Stimulated activated CD4-positive, alpha-beta T cell treated with anti-CD3 and anti-CD28 coated beads, Interleukin-12 subunit alpha, Interleukin-12 subunit beta, amount 100 ng/mL, for 48 hours (primary cell): ENCODE measurements at places on chromosomes 5 and 9.

DNA sequence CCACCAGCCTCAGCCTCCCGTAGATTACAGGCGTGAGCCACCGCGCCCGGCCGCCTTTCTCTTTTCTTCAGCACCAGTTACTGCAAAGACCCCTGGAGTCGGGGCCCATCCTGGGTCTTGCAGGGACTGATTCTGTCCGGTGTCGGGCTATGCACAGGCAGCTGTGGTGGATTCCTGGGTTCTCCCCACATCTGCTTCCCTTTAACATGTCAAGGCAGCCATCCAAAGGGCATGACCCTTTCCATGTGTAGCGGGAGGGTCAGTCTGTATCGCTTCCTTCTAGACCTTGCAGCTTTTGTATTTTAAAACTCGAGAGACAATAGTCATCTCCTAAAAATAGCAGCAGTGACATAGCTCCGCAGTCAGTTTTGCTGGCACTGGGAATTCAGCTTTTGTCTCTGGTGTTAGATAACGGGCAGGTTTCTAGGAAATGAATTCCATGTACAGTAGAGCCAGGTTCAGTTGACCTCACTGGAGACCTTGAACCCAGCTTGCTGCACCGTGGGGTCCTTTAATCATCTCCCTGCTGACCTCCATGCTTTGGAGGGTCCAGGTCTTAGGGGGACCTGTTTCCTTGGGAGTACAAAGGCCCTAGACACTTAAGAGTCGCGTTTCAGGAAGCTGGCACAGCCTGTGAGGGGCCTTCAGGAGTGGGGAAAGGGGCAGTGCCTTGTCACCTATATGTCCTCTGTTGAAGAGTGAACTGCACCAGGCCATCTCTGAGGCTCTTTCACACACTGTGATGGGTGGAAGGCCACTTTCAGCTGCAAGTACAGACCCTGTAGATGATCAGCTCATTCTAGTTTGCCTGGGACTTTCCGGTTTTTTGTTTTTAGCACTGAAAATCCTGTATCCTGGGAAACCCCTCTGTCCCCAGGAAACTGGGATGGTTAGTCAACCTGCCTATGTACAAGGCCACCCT, 13.8 kb downstream of the ANKRD33B start:
- no peak for DNase-seq

- no peak for DNase-seq
Observed at GRCh38 chr5:138631096-138631928, 56.1 kb upstream of the HSPA9 start.

- DNase-seq = no peak
Observed at GRCh38 chr5:140075371-140075770, 32.3 kb upstream of the NRG2 start.

GRCh38 chr5:176360894-176361436, 599 bp downstream of the KIAA1191 start:
- DNase-seq = no peak

DNA sequence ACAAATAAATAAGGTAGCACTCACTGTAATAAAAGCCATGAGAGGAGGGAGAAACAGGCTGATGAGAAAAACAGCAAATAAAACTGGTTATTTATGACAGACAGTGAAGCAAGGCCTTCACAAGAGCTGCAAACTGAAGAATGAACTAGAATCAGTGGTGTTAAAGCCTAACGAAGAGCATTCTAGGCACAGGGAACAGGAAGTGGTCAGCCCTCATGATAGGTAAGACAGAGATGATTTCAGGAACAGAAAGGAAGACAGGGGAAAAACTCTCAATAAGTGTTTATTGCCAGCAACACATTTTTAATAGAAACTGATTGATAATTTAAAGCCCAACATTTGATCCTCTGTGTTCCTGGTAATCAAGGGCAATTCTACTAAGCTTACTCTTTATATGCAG, 124.5 kb downstream of the EDIL3 start:
- DNase-seq = no peak

GRCh38 chr9:114025760-114026159, 52.3 kb downstream of the AMBP start:
- no peak for DNase-seq

GRCh38 chr5:133814152-133814551, 154.3 kb downstream of the C5orf15 start:
- DNase-seq = no peak

DNA sequence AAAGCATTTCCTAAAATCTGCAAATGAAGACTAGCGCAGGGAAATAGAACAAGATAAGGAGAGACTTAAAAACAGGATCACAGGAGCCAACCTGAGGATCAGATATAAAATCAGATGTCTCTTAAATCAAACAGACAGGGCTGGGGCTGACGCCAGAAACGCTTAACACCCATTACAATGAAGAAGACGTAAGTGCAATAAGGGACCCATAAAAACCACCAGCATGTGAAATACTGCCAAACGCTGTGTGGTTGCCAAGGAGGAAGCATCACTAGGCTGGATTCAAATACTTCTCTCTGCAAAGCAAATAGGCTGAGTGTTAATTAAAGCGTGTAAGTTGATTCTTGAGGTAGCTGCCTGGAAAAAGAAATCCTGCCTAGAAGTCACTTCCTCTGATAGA, 74.4 kb upstream of the ATP10B start:
- DNase-seq = no peak

DNA sequence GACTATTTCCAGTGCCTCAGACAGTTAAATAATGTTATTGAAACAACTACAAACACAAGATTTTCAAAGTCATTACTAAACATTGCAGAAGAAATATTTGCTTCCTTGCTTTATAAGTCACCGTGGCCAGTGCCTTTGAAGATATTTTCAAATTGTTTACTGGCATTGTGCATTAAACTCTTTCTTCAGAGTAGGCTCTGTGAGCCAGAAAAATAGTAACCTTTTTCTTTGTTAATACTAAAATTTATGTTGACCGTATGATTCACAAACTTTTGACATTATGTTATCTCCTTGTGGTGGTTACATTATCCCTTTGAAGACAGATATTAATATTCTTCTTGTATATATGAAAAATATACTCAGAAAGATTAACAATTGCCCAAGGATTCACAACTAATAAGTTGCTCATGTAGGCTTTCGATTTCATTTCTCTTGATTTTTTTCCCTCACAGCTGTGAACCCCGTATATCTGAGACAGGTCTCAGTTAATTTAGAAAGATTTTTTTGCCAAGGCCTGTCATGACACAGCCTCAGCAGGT, 140.1 kb downstream of the NR3C1 start:
- no peak for DNase-seq

DNA sequence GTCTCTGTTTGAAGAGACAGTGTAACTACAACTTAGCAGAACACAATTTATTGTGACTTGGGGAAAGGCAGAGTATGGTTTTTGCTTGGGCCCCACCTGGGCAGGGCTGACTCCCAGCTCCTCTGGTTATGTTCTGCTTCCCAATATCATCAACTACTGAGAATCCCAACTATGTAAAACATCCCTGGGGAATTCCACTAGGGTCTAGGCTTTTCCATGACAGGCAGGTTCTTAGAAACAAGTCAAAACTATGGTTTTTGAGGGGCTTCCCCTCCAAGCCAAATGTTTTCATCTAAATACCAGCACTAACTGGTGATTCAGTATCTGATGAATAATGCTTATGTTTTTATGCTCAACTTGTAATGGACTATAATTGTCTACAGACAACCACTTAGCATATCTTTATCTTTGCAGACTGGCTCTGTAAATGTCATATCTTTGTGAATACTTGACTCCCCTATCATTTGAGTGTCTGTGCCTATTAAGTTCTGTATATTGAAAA, 409.5 kb downstream of the PDE4D start:
- no peak for DNase-seq

GRCh38 chr9:97855486-97855875, 2.5 kb downstream of the FOXE1 start:
- DNase-seq = no peak

DNA sequence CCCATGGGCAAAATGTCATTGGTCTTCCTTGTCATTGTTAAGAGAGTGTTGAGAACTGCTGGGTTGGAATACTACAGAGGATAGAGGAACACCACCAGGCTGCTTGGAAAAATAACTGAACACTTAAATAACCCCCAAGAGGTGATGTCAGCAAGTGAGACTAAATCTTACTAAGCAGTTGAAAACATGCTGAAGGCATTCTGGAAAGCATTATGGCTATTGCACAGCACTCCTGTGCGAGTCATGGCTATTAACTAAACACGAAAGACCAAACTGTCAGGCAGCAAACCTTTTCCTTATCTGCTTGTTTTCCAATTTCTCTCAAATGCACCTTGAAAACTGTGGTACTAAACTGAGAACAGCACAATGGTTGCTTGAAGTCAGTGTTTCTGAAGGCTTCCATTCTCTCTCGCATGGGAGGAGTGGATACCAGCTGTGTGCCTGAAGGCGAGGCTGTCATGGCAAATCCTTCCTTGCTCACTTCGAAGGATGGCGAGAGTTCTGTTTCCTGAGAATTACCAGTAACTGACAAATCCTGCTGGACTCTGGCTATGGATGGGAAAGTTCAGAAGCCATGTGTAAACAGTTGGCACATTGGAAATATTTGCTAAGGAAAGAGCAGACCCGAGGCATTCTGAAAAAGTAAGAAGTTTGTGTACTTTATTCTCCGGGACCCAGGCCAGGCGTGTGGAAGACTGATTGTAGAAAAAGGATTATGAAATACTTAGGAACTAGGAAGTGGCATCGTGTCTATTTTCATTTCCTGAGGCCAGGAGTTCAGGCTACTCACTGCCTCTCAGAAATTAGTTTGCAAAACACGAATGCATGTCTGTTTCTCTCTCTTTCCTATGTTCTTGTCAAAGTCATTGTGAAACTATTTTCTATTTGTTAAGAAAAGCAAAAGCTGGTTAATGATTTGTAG, 182.1 kb downstream of the DMRT2 start:
- DNase-seq = no peak

DNA sequence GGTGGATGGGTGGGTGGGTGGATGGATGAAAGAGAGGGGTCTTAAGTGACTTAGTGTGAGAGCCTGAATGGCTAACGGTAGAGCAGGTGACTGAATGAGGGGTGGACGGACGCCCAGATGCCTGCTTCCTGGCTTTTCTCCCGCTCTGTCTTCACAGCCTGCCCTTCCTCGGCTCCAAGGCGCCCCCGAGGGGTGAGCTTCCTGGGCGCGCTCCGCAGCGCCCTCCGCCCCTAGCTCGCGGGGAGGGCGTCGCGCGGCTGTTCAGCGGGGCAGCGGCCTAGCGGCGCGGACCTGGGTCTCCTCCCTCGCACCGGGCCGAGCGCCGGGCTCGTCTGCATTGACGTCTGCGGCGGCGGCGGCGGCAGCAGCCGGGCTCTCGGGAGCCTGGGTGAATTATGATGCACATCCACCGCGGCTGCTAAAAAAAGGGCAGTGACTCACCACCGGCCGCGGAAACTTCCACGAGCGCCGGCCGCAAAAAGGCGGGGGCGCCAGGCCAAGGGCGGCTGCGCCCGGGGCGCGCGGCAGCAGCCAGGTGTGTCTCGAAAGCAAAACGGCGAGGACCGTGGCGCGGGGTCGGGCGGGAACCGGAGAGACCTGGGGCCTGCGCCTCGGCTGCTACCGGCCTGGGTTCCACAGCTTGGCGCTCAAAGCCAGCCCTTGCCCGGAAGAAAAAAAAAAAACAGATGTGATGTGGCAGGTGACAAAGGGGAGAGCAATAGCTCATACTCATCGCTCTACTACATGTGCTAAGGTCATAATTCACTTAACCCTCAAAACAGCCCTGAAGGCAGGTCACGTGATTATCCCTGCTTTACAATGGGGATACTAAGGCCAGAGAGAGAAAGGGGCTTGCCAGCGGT, 143.0 kb upstream of the ADRA1B start:
- peak; percentile 75 for DNase-seq

DNA sequence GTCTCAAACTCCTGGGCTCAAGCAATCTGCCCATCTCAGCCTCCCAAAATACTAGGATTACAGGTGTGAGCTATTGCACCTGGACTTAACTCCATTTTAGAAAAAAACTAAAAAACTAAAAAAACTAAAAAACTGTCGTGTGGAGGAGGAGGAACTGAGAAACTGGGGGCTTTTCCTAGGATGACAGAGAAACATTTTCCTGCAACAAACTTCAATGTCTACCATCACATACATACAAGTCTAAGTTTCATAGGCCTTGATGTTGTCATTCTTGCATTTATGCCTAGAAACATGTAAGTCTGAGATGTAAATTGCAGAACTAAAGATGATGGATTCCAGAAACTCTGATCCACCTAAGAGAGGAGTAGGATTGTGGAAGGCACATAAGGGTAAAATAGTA, 556.8 kb downstream of the RAB3C start:
- no peak for DNase-seq

GRCh38 chr5:40599676-40600075, 80.0 kb upstream of the PTGER4 start:
- no peak for DNase-seq

- DNase-seq = no peak
Observed at GRCh38 chr9:94511134-94511954, 43.5 kb upstream of the PCAT7 start.

DNA sequence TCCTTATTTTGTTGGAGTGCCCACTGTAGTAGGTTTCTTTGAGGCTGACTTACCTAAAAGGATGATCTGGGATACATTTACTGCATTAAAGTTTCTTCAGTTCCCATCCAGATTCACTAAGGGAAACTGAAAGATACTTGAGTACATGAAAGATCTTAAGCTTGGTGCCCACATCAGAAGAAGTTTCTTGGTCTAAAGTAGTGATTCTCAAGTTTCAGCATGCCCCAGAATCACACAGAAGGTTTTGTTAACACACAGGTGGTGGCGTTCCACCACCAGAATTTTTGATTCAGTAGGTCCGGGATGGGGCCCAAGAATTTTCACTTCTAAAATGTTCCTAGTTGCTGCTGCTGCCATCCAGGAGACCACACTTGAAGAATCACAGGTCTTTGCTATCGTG, 171.0 kb downstream of the ZNF462 start:
- no peak for DNase-seq

- no peak for DNase-seq
Observed at GRCh38 chr9:19498015-19498414, 89.2 kb downstream of the ACER2 start.

DNA sequence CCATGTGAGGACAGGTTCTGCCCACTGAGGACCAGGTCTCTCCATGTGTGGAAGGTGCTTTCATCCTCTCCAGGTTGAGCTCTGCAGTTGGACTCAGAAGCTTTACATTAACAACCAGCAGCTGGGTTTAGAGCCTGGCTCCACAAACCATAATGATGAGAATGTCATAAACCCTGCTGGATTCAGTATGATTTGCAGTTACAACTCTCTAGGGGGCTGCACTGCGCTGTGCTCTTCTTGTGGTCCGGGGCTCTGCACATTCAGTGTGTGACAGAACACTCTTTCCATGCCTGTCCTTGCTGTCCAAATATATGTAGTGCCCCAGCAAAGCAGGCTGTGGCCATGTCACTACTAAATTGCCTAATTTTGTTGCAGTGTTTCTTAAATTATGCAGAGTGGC, 334.3 kb downstream of the ICE1 start:
- DNase-seq = no peak
